ENCODE measurements at places on chromosomes 1 and 21.

DNA sequence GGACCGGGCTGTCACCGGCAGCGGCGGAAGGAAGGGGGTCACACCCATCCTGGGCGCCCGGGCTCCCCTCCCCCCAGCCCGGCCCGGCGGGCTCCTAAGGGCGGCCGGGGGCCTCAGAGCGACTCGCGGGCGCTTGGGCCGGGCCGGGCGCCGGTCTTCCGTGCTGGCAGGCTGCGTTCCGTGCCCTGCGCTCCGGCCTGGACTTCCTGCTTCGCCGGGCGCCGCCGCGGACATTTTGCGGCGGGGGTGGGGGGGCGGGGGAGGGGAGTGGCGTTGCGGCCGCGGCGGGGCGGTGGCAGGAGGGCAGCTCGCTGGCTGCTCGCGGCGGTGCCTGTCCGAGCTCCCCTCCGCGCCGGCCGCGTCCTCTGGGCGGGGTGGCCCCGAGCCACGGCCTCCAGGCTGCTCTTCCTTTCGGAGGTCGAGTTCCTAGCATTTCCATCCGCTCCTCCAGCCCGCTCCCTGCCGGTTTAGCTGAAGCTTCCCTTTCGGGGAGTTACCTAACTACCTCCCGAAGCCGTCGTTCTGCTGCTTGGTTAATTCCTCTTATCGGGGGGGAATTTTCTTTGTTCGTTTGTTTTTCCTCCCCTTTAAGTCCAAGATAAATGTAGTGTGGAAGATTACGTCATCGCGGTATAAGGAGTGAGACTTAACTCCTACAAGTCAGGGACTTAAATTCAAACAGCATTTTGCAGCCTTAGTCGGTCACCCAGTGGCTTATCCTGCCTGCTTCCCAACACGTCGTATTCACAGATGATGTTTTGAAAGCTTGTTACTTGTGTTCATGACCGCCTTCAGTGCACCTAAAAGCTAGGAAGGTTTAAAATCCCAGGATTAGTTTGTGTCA is 730 bp downstream of the CDC42 start:
- no peak for DNase-seq

GRCh38 chr1:101025283-101025656 is 314 bp downstream of the DPH5 start:
- DNase-seq: no peak

GRCh38 chr1:152179566-152179965 is 20.5 kb upstream of the RPTN start:
- DNase-seq: no peak

GRCh38 chr21:32021319-32021994 is 148.6 kb downstream of the HUNK start:
- DNase-seq: no peak

GRCh38 chr1:230268371-230269170 is 157.6 kb downstream of the PGBD5 start:
- no peak for DNase-seq

DNA sequence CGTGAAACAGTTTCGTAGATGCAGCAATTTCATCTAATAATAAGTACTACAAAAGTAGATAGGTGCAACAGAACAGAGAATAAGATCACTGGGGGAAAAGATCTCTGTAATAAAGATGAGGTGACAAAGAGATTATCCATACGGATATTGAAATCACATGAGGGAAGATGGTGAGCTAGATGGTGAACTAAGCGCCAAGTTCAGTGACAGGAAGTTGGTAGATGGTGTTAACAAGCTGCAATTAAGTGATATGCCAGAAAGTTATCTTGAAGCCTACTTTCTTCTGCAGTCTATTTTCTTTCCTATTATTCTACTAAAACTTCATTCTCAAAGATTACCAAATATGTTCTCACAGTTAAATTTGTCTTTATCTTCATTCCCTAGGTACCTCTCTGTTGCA is 7.1 kb downstream of the LRIF1 start:
- DNase-seq: no peak

DNA sequence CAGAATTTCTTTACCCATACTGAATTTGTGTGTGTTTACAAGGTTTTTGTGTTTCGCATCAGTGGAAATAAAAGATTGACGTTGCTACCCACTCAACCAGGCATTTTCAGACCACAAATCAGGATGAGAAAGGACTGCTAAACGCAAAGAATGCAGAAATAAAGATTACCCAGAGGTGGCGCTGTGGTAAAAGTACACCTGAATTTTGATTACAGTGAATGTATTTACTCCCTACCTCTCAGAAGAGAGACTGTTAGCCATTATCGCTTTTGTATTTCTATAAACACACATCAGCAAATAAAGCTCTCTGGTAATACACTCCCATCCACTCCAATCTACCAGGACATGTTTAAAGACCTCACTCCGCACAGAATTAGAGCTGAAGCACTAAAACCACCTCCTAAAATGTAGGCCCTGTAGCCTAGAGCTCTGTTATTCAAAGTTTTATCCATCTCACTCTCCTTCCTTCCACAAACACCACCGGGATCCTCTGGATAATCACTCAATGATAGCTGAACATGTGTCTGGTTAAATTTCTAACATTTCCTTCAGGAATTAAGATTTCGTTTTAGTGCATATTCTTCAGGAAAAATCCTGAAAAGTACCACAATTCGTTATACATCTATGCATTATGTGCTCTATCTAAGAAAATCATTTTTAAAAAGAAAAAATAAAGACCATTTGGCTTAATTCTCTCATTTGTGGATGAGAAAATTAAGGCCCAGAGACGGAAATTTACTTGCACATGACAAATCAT is 2.5 kb upstream of the LMO4 start:
- no peak for DNase-seq

- DNase-seq: no peak
Measured at GRCh38 chr1:179302070-179302469, 8.5 kb downstream of the SOAT1 start.
